Mesothelial cell of epicardium (in vitro differentiated cells): ENCODE measurements at places on chromosomes 5 and 9. TPM values are rescaled to one million over a fixed set of nuclear protein-coding genes. Genes with fewer than 3 reads are reported as not detected.

The BTNL3 gene
- not detected in 3 replicates for total RNA-seq

The PTGES gene
- total RNA-seq: 28.4 to 30.1 TPM (median 29.6 TPM) in 3 replicates

DNA sequence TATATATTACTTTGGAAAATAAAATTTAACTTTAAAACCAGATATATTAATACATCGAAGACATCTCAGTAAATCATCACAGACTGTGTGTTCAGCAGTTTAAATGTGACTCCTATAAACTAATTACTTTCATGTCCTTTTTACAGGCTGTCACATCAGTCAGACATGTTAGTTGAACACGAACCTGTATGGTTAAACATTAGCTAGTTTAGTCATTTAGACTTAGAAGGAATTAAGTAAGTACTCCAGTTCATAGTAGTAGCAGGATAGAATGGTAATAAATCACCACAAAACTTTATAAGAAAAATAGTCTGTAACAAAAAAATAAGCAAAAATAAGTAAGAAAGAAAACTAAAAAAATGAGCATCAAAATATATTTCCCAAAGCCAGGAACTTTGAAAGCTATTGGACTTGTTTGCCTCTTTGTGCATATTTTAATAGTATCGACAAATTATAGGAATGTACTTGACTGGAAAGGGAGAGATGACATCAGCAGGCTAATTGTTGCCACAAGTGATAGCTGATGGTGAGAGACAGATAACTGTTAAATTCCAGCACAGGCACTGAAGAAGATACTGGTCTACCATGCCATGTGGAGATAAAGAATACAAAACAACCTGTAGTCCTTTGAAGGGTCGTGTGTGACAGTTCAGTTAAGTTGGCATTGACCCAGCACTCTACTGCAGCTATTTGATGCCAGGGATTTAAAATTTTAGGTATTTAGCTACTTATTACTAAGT lies 83.9 kb downstream of the RIC1 start:
- DNase-seq: no peak

- no peak for DNase-seq
Observed at GRCh38 chr9:109966643-109967368, 186.8 kb downstream of the PALM2AKAP2 start.

- no peak for DNase-seq
Observed at GRCh38 chr9:78857373-78858225, 560.7 kb downstream of the PSAT1 start.

- DNase-seq: no peak
Observed at GRCh38 chr5:176185133-176185733, 53.0 kb upstream of the SIMC1 start.

DNA sequence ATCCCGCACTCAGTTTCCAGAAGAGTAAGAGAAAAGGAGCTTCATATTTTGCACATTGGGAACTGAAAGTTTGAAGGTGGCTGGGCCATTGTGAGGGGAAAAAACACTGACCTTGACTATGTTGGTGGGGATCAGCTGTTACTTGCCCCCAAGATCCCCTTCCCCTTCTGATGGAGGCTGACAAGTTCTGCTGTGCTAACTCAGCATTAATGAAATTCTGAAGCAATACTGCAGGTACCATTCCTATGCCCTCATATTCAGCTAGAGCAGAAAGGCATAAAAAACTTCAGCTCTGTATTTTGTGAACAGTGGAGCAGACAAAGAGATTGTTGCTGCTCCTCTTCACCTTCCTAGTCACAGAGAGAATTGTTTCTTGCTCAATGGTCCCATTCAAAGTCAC lies 1013.8 kb upstream of the C9orf72 start:
- DNase-seq: no peak

GRCh38 chr5:66021585-66021984 lies 95.2 kb downstream of the ERBIN start:
- no peak for DNase-seq

DNA sequence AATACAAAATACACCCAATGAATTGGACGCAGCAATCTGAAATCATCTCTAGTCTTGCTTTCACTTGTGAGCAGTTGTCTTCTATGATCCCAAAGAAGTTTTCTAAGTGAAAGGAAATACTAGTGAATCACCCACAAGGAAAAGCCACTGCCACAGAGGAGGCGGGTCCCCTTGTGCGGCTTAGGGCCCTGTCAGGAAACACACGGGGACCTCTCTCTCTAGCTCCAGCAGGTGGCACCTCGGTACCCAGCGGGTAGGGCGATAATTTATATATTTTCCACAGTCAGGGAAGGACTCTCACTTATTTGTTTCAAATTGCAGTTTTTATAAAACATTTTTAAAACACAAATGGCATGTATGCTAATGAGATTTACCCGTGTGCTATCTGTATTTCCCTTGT lies 417.1 kb downstream of the KDM4C start:
- DNase-seq: no peak

DNA sequence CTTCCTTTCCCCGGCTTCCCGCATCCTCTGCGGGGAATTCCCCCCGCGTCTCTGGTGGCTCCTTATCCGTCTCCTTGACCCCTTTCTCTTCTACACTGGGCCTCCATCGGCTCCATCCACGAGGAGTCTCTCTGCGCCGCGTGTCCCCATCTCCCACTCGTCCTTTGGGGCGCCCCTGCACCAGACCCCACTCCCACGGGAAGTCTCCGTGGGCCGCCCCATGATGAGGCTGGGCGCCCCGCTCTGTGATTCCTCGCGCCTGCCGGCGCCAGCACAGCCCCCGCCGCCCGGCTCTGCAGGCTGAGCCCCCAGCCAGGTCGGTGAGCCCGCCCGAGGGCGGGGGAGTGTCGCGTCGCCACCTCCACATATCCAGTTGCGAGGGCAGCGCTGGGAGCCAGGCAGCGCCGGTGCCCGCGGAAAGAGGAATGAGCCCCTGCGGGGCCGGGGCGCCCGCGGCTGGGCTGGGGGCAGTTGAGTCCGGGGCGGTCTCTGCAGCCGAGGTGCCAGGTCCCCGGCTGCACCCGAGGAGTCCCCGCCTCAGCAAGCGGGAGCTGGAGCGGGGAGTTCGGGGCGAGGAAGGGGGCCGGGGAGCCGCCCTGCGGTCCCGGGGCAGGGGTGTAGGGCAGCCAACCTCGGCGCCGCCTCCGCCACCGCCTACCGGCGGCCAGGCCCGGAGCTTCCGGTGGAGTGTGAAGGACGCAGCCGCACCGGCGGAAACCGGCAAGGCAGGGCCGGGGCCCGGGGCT lies 2.1 kb upstream of the TRAF1 start:
- DNase-seq: no peak

DNA sequence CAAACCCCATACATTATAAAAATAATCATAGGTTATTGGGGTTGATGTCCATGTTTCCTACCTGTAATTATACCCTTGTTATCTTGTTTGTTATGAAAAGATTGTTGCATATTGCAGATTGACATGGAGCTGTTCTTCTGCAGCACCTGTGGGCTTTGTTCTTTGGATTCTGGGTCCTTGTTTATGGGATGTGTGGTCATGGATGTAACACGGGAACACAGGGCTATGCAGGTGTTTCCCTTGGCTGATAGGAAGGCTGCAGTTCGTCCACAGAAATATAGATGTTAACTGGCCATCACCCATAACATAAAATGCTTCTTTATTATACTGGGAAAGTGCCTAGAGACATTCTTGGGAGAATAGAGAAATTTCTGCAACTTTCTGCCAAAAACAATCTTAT lies 77.9 kb downstream of the FBXL7 start:
- DNase-seq: no peak

DNA sequence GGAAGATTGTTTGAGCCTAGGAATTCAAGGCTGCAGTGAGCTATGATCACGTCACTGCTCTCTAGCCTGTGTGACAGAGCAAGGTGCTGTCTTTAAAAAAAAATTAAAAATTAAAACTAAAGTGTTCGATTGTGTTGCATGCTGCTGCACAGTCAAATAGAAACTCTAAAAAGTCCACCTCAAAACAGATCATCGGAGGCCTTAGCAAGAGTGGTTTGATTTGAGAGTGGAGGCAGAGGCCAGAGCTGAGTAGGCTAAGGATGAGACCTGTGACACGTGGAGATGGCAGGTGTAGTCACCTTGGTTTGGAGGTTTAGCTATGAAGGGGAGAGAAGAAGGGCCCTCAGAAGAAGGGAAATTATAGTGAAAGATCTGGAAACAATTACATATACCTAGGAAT lies 2.8 kb upstream of the PTPDC1 start:
- DNase-seq: no peak

GRCh38 chr5:114208588-114208987 lies 153.3 kb upstream of the KCNN2 start:
- no peak for DNase-seq
